ENCODE measurements at places on chromosomes 16 and 17.

DNA sequence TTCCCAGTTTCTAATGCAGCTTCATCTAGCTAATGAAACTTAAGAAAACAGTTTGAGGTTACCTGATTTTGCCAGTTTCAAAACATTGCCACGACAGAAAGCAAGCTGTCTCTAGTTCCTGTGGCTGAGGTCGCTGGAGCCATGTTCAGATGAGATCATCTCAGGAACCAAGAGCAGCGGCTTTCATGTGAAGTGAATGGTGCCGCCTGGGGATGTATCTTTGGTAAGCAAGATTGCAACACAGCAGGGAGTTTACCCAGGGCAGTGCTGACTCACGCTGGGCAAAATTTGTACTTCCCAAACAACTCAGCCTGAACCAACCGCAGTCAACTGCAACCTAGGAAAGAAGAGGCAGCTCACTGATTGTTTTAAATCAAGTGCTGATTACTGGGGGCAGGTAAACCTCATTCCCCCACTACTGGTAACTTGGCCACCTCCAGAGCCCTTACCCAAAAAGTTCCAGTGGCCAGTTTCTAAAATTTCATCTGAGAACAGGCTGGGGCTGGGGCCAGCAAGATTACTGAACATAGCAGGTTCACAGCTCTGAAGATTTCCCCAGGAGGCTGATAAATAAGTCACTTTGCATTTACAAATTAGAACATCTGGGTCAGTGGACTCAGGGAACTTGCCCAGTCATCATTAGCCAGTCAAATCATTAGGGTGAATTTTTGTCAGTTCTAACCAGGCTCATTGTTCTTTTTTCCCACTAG, at the start of gene RFFL:
TSS of gene RFFL (minus strand) at position 194 of the 710 bp plus-strand sequence. CDS start 37,154 bp downstream, outside the sequence.
- peak; percentile 89 for DNase-seq

DNA sequence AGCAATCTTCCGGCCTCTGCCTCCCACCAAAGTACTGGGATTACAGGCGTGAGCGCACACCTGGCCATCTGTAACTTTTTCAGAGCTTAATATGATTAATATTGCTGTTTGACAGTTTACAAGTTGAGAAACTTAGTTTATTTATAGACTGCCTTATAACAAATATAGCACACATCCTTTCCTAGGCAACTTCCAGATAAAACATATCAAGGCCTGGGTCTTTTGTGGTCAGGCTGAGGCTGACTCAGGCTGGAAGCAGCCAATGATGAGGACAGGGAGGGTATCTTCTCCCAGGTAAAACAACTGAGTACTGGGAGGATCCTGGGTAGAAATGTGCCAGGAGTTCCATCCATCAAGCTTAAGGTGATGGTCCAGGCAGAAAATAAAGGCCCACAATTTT, 16.2 kb downstream of the LUC7L start:
- no peak for DNase-seq

GRCh38 chr17:79595921-79596320, 14.9 kb downstream of the RBFOX3 start:
- DNase-seq, result no peak

- no peak for DNase-seq
Observed at GRCh38 chr16:4639899-4640509, 15.4 kb downstream of the MGRN1 start.

GRCh38 chr17:79340333-79341221, 266.0 kb downstream of the ENGASE start:
- DNase-seq, result peak; percentile 28

- no peak for DNase-seq
Observed at GRCh38 chr17:9817086-9817485, 4.8 kb downstream of the GSG1L2 start.

DNA sequence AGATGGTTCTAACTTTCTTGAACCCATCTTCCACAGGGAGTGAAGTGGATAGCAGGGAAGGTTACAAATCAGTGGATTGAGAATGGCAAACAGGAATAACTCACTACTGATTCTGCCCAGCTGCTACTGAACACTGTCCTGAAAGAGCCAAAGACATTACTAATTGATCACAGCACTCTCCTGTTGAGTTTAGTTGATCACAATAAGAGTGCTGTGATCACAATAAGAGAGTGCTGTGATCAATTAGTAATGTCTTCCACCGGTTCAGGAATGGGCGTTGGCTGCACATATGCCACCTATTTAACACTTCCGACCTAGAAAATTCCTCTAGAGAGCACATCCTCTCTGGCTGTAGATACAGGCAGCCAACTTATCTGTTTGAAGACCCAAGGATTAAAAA, 11.4 kb downstream of the CFAP97D1 start:
- DNase-seq, result peak; percentile 23

GRCh38 chr16:85341972-85342695, 229.9 kb upstream of the CIBAR2 start:
- DNase-seq, result no peak

DNA sequence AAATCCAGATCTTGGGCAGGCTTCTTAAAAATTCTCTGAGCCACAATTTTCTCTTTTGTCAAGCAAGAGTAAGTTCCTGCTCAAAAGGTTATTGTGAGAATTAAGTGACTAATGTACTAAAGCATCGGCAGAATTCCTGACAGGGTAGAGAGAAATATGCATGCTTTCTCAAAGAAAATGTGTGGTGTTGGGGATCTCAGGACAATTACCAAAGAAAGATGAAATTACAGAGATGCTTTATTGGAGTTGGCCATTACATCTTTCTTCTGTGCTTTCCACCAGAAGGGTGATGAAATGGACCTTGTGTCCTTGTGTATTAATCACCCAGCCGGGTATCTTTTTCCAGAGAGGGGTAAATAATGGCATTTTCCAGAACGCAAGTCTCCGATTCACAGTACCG, 1.7 kb upstream of the USP43 start:
- no peak for DNase-seq

GRCh38 chr16:81521141-81521626, 76.6 kb downstream of the CMIP start:
- DNase-seq, result peak; percentile 86

- no peak for DNase-seq
Observed at GRCh38 chr17:27336184-27336583, 42.3 kb downstream of the WSB1 start.

DNA sequence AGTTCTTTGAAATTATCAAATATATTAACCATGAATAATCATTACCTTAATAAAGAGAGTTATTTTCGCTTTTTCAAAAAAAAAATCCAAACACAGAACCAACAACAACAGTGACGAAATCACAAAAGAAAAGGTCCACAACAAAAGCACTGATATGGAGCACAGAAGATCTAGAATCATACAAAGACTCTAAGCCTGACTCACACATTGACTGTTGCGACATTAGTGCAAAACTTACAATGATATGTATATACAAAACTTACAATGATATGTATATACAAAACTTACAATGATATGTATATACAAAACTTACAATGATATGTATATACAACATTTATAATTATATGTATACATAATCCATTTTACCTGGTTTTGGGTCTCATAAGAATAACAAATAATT, 117.7 kb downstream of the USP22 start:
- no peak for DNase-seq

GRCh38 chr16:70440009-70440692, 1.3 kb upstream of the ST3GAL2 start:
- DNase-seq, result no peak

GRCh38 chr17:28907709-28908475, 5.0 kb upstream of the DHRS13 start:
- no peak for DNase-seq

DNA sequence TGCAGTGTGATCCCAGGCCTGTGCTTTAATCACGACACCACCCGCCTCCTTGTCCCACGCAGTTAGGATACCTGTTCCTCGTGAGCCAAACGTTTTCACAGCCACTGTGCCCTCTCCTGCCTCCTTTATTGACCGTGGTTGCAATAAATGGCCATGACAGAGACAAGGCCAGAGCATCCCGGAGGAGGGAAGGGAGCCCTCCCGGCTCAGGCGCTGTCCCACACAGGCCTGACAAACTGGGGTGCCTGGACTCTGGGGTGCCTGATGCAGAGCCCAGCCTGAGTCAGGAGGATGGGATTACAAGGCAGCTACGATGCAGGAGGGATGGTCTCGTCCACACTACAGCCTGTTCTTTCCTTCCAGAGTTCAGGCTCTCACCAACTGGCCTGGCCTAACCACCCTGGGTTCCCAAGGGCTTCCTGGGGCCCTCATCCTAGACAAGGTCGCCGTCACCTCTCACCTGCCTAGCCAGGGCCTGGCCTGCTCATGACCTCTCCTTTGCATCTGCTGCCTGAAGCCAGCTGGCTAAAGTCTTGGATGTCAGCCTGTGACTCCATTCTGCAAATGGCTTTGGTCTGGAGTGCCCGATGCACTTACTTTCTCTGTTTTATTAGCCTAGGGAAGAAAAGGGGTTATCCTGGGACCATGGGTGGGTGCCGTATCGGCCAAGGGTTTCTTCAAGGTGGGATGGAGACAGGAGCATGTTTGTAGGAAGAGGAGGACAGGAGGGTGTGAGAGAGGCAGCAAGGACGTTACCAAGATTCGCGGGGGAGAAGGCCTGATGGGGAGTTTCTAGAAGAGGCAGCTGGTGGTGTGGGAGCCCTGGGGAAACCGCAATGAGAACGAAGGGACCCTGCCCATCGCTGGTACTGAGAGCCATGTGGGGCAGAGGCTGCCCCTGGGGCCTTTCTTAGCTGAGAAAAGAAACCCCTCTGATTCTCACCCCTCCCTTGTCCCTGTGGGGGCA, 234.3 kb upstream of the TNRC6C start:
- DNase-seq, result no peak

DNA sequence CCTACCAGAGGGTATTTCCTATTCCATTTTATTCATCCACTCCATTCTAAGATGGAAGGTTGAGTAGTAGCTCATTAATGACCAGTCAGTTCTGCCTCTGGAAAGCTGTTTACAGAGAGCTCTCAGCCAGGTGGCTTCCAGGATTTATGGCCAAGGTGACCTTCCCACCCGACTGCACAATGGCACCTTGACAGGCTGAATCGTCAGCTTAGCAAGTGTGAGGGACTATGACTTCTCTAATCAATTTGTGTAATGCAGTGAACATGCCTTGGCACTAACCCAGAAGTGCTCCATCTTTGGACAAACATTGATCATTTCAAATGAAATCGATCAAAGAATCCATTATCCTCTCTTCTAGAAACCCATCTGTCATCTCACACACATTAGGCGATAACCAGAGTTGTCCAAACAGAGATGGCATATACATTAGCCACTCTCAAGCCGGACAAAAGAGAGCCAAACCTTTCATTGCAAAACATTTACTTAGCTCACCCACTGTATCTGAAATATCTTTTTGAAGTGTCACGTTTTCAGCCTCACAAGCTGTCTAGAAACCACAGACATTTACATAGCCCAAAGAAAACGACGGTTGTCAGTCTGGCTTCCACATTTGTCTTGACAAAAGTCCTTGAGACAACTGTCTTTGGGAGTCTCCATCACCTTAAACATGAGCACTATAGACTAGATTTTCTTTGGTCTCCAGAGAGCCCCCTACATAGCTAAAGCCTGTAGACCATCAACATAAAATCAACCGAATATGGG, 35.6 kb downstream of the CLEC3A start:
- DNase-seq, result no peak

GRCh38 chr16:48531011-48531962, 78.7 kb downstream of the N4BP1 start:
- DNase-seq, result no peak

DNA sequence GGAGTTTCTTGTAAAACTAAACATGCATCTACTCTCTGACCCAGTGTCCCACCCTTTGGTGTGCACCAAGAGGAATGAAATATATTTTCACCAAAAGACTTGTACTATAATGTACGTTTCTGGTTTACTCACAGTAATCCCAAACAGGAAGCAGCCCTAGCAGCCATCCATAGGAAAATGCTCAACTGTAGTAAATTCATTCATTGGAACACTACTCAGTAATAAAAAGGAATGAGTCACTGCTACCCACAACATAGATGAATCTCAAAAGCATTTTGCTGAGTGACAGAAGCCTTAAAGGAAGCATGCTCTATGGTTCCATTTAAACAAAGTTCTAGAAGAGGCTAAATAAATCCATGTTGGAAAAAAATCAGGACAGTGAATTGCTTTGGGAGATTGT, 37.6 kb upstream of the DHRS7B start:
- no peak for DNase-seq

DNA sequence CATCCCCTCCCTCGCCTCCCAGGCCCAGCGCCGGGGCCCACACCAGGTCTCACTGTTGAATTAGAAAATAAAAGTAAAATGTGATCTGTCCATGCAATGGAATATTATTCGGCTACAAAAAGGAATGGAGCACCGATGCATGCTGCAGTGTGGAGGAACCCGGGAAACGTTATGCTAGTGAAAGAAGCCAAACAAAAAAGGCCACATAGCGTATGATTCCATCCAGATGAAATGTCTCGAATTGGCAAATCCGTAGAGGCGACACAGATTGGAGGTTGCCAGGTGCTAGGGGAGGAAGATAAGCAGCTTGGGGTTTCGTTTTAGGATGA, 972 bp upstream of the ADCY9 start:
- no peak for DNase-seq

GRCh38 chr16:25140459-25140858, 28.9 kb downstream of the LCMT1 start:
- no peak for DNase-seq

GRCh38 chr17:1188812-1189504, 9.2 kb upstream of the ABR start:
- no peak for DNase-seq

GRCh38 chr17:63780507-63780906, 6.5 kb downstream of the DDX42 start:
- DNase-seq, result no peak

GRCh38 chr16:49470513-49470991, 96.9 kb downstream of the C16orf78 start:
- DNase-seq, result no peak

DNA sequence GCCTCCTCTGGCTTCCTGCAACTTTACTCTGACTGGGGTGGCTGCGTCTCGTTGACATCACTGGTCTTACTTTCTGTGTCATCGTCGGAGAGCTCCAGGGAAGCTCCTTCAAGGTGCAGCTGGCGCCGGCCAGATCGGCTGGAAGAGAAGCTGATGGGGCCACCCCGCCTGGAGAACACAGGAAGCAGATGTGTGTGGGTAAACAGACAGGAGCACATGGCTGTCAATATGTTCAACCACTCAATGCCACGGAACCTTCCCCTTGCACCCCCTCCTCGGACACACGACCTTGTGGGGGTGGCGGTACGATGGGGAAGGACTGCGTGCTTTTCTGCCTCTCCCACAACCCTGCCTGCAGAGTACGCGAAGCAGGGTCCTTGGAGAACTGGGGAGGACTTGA, 40.1 kb downstream of the NDEL1 start:
- DNase-seq, result no peak

- DNase-seq, result no peak
Observed at GRCh38 chr17:77353684-77354419, 213.1 kb downstream of the SEC14L1 start.

- no peak for DNase-seq
Observed at GRCh38 chr17:53571342-53571741, 251.4 kb upstream of the KIF2B start.

GRCh38 chr17:34853924-34854323, 107.3 kb downstream of the CCT6B start:
- no peak for DNase-seq

GRCh38 chr17:41642252-41643156, 18.1 kb upstream of the KRT17 start:
- no peak for DNase-seq
